ENCODE measurements at places on chromosomes 7 and 10.

GRCh38 chr7:131649003-131649541, 92.6 kb upstream of the PODXL start:
- DNase-seq: no peak

GRCh38 chr7:1937252-1937605, 267.2 kb downstream of the ELFN1 start:
- no peak for DNase-seq

- no peak for DNase-seq
Measured at GRCh38 chr10:127992376-127992775, 85.5 kb downstream of the PTPRE start.

DNA sequence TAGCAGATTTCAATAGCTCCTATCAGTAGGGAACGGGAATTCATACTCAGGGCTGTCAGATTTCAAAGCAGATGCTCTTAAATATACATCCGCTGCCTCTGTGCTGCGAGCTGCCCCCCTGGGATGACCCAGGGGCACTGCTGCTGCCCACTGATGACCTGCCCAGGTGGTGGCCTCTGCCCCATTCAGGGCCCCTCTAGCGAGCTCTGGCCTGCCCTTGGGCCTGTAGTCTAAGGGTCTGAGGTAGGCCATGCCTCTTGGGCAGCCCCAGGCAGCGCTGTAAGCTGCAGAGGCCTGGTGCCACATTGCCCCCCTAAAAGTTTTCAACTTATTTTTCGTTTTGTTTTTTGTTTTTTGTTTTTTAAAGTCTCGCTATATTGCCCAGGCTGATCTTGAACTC, 50.6 kb upstream of the SH2B2 start:
- DNase-seq: no peak

- DNase-seq: peak; percentile 6
Measured at GRCh38 chr10:113735913-113736312, 15.6 kb upstream of the PLEKHS1 start.

- DNase-seq: peak; percentile 45
Measured at GRCh38 chr7:46871516-46871915, 710.4 kb downstream of the TNS3 start.

DNA sequence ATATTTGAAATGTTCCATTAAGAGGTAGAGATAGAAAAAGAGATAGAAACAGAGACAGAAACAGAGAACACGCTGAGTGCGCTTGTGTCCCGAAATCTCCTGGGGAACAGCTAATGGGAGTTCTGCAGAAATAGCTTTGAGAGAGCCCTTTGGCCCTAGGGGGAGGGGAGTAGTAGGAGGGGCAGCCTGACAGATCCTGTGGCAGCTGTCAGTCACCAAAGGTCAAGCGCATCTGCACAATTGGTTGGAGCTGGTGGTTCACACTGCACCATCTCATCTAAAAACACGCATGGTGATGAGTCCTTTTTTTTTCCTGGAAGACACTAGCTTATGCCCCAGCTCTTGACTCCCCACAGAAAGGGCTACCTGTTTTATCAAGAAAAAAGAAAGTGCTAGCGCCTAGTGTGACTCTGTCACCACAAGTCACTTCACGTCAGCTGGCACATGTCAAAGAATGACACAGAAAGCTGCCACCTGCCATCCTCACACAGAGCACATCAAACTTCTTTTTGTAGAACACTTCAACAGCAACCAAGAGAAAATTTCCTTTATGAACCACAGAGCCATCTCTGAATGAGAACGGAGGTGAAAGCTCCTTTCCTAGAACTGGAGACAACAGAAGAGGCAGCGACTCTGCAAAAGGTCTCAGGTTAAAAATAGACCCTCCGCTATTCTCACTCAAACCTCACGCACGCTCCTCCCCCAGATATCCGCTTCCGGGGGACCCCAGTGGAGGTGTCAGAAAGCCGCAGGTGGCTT, 125.7 kb downstream of the GFRA1 start:
- no peak for DNase-seq

GRCh38 chr10:103102195-103102594, 90.9 kb downstream of the NT5C2 start:
- DNase-seq: no peak

All from EL (cell line).